HT1080 (cell line): ENCODE measurements at places on chromosomes 6 and 20.

GRCh38 chr6:111700135-111700690 lies 94.5 kb upstream of the TRAF3IP2 start:
- DNase-seq = no peak

- DNase-seq = peak; percentile 94
Observed at GRCh38 chr6:27688014-27688586, 215.2 kb upstream of the ZNF184 start.

- no peak for DNase-seq
Observed at GRCh38 chr20:14644306-14645097, 307.1 kb upstream of the FLRT3 start.

GRCh38 chr20:35319192-35319870 lies 27.1 kb upstream of the FAM83C start:
- DNase-seq = peak; percentile 66

- DNase-seq = no peak
Observed at GRCh38 chr6:21045135-21045700, 511.0 kb downstream of the CDKAL1 start.

DNA sequence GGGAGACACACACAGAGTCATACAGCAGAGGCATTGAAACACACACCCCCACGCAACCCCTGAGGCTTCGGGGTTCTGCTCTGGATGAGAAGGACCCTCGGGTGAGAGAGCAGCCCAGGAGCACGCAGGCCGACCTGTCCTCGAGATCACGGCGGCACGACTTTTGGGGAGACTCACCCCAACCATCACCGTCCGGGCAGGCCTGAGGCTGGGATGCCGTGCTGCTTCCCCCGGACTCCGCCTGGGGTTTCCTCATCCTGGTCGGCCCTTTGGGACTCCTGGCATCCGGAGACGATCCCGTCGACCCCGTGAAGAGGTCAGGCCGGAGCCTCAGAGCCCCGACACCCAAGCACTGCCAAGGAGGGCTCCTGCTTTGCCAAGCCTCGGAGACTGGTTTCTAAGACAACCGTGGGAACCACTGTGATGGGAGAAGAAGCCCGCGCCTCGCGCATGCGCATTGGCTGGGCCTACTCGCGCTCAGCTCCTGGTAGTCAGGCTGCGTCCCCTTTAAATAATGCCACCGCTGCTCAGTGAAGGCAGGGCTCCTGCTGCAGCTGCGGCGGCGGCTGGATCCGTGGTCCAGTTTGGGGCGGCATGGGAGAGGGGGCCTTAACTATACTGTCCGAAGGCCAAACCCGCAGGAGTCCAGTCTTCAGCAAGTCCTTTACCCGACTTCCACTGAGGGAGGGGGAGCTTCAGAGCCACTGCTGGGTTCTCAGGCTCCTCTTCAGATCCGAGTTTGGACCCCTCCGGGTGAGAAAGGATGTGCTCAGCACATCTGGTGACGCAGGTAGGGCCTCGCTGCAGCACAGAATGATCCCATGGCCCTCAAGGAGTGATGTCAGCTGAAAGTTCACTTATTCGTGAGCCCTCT lies 171.4 kb upstream of the ZNF337 start:
- DNase-seq = no peak

- DNase-seq = no peak
Observed at GRCh38 chr6:96468681-96469224, 52.9 kb upstream of the UFL1 start.

DNA sequence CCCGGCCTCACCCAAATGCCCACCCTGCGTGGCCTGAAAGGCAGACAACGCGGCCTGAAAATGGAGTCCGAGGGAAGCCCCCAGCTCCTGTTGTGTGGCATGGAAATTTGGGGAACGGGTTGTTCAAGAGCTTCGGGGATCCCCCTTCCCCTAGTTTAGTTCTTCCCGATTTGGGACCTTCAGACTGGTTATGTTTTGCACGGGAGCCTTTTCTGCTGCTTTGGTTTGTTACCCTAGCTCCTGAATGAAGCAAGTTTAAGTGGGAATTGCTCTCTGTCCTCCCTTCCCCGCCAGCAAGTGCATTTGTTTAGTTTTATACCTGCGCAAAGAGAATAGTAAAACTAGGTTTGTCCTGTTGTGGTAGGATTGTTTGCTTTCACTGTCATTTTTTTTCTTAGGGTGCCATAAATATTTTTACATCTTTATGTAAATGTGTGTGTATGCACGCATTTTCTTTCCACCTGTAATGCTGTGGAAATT lies 604 bp downstream of the SH3BGRL2 start:
- no peak for DNase-seq

DNA sequence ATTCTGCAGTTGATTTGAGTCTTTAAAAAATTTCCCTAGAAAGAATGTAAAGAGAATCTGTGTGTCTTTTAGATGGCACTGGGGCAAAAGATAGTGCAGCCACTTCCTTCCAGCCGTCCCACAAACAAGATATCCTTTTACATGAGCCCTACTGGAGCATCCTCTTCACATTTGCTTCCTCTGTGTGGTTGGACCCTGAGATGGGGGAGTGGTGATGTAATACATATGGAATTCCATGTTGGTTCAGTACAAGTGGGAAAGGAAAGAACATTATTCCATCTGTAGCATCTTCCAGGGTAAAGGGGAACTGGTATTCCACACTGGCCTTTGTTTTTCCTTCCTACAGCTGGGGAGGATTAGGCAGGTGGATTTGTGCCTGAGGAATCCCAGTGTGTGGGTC lies 78.9 kb upstream of the ISM1 start:
- peak; percentile 85 for DNase-seq

- DNase-seq = no peak
Observed at GRCh38 chr6:70657706-70658105, 10.0 kb upstream of the SMAP1 start.

DNA sequence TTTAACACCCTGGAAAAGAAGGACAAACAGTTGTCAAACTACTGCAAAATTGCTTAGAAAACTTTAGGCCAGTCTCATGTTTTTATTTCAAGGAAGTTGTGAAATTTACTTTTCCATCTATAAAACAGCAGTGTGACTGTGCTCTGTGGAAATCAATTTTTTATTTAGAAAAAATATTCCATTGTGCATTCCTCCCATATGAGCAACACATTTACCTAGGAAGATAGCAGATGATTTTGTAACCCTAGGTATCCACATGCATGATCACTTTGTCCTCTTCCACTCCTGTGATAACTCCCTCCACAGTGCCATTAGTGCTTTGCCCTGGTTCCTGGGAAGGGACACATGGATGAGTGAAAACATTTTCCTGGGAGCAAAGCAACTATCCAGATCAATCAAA lies 70.0 kb upstream of the SHLD1 start:
- DNase-seq = no peak

- no peak for DNase-seq
Observed at GRCh38 chr6:20427856-20428255, 26.2 kb downstream of the E2F3 start.

- peak; percentile 81 for DNase-seq
Observed at GRCh38 chr6:47179286-47179685, 130.4 kb downstream of the TNFRSF21 start.

DNA sequence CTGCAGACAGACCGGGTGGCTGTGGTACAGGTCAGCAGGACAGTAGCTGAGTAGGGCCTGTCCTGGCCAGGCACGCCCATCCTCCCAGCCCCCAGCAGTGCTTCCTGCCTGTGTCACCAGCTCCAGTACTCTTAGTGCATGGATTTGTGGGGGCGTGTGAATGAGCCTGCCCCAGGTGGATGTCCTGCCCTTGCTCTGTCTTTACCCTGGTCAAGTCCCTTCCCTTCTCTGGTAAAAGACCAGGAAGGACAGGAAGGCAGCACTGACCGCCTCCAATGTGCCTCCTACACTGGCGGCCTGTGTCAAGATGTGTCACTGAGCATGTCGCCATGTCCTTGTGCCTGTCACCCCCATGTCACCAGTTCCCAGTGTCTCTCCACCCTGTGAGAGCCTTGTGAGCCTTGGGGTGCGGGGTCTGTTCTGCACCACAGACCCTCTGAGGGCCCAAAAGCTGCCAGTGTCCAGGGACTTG lies 11.9 kb downstream of the TEAD3 start:
- DNase-seq = peak; percentile 55

DNA sequence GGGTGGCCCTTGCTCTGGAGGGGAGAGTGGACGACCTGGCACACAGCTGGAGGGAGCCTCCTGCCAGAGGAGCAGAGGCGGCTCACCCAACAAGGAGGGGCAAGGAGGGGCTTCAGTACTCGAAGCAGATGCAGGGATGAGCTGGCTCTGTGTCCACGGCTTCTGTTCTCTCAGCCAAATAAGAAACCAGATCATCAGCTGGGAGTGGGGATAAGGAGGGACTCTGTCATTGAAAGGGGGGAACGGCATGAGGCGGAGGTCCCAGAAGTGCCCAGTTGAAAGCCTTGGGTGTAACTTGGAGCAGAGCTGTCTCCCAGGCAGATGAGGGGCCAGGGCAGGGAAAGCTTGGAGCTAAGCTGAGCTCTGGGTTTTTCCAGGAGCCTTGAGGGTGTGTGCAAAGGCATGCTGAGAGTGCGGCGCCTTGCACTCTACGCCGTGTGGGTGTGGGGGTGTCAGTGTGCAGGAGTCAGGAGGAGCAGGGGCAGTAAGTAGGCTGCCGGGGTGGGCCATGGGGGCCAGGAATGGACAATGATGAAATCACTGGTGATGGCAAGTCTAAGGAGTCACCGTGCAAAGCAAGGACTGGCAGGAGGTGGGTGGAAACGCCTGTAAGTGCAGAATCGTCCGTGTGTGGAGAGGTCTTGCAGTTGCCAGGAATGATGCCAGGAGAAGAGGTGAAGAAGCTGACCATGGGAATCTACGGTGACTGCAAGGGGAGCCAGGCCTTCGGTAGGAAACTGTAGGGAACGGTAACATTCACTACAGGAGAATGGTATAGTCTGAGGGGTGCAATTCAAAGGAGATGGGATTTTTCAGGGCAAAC lies 85.4 kb upstream of the FOXQ1 start:
- DNase-seq = no peak

GRCh38 chr6:70385901-70386300 lies 27.4 kb upstream of the FAM135A start:
- no peak for DNase-seq

DNA sequence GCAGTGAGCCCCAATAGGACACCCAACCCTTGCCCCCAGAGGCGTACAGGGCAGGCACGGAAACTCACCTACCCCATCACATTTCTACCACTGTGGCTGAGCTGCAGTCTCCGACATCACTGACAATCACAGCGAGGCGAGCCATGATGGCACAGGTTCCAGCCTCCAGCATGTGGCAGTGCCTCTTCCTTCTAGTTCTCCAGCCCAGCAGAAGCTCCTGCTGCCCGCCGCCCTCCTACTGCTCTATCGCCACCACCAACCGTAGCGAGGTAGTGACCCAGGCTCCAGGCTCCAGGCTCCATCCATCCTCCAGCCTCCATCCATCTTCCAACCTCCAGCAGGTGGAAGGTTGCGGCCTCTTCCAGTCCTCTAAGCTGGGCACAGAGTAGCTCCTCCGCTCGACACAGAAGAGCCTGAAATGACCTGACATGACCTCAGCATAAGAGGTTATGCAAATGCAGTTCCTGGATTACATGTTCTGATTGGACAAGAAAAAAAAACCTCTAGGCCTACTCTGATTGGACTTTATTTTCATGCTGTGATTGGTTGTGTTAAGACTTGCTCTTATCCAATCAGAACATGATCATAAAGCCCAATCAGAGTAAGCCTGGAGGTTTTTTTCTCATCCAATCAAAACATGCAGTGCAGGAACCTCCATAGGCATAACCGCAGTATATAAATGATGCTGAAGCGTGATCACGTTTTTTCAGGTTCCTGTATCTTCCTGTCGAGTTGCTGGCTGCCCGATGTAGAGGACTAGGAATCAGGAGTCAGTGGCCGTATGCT lies 438.9 kb upstream of the ZNF337 start:
- DNase-seq = peak; percentile 1

GRCh38 chr6:130326496-130326895 lies 39.3 kb upstream of the TMEM200A start:
- no peak for DNase-seq

- DNase-seq = no peak
Observed at GRCh38 chr6:2659381-2659780, 91.3 kb downstream of the MYLK4 start.

DNA sequence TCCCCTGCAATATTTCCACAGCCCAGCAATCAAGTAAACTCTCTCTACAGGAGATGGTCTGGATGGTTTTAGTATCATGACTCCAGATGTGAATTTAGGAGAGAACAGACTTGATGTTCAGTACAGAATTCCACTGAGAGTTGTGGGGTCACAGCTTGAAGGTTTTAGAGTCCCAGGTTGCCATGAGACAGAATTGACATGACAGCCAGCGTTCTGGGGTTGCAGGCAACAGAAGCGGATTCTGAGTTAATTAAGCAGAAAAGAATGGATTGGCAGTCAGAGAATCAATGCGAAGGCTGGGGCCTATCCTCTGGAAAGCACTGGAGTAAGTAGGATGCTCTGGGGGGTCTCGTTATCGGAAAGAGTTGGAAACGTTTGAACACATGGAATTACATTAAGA lies 2.4 kb upstream of the KIAA1755 start:
- DNase-seq = no peak

DNA sequence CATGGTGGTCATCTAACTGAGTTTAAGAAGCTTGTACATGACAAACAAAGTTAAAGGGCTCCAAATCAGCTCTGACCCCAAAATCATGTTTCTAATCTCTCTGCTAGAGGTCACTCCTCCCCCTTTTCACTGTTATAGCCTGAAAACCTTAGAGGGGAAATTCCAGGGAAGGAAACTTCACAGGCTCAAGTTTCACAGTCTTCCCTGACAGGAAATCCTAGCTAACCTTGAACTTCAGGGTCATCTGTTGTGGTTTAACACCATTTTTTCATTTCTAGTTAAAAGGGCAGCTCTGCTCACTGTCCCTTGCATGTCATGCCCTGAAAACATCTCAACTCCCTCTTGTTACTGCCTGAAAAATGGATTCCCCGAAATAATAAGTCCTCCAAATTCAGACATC lies 104.4 kb upstream of the BMP2 start:
- DNase-seq = peak; percentile 58

GRCh38 chr20:45465491-45466266 lies 3.9 kb upstream of the WFDC2 start:
- DNase-seq = no peak

GRCh38 chr20:44407402-44408184 lies 52.1 kb downstream of the HNF4A start:
- peak; percentile 66 for DNase-seq

DNA sequence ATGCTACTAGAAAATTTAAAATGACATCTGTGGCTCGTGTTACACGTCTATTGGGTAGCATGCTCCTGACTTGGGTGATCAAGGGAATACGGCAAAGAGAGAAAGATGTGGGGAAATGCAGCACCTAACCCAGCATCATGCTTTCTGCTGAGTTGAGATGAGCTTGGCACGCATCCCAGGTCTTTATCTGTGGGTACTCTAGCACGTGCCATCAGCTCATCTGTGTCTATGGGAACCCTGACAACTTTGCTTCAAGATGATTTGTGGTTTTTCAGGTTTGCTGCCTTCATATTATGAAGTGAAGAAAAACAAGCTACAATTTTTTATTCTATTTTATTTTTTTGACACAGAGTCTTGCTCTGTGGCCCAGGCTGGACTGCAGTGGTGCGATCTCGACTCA lies 21.0 kb downstream of the RNASET2 start:
- no peak for DNase-seq

DNA sequence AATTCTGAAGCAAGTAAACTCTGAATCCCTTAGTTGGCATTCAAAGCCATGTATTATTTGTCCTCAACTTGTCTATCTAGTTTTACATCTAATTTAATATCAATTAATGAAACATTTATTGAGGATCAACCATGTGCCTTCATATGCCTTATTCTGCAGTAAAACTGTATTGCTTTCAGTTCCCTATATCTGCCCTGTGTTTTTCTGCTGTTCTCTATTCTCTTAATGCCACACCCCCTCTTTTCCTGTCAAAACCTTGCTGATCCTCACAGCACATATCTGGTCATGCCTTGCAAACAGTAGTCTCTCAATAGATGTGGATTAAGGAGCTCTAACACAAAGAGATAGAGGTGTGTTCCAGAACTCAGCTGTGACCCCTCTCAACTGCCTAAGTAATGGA lies 2.0 kb downstream of the FIG4 start:
- no peak for DNase-seq

- no peak for DNase-seq
Observed at GRCh38 chr6:56483929-56484328, 158.8 kb downstream of the DST start.
